ENCODE measurements at places on chromosomes 3 and 15.
A peak's percentile ranks its signal among the peaks of the same experiment; 100 is the strongest.

DNA sequence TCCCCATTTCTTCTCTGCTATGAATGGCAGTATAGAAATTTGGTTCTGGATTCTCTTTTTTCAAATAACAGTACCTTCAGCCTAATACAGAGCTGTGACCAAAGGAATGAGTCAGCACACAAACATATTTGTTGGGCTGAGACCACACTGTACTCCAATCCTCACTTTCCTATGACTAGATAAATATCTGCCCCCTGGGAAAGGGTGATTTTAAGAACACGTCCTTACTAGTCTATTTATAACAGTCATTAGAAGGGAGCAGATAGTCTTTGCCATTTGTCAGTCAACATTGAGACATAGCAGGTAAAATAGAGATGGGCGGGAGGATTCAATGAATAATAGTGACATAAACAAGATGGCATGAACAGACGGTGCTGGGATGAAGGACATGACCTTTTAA lies 461.3 kb downstream of the MCTP2 start:
- no peak for DNase-seq

GRCh38 chr15:46304321-46304720 lies 669.5 kb downstream of the SQOR start:
- DNase-seq = no peak

DNA sequence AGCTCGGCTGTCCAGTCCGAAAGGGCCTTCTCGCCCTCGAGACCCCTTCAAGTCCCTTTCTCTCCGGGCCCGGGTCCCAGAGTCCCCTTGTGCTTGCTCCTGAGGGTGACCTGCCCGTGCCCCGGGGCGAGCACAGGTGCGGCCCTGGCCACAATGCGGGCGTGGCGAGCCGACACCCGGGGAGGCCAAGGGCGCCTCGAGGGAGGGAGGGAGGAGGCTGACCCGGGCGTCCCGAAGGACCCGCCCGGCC lies 810 bp upstream of the MEF2A start:
- no peak for DNase-seq

DNA sequence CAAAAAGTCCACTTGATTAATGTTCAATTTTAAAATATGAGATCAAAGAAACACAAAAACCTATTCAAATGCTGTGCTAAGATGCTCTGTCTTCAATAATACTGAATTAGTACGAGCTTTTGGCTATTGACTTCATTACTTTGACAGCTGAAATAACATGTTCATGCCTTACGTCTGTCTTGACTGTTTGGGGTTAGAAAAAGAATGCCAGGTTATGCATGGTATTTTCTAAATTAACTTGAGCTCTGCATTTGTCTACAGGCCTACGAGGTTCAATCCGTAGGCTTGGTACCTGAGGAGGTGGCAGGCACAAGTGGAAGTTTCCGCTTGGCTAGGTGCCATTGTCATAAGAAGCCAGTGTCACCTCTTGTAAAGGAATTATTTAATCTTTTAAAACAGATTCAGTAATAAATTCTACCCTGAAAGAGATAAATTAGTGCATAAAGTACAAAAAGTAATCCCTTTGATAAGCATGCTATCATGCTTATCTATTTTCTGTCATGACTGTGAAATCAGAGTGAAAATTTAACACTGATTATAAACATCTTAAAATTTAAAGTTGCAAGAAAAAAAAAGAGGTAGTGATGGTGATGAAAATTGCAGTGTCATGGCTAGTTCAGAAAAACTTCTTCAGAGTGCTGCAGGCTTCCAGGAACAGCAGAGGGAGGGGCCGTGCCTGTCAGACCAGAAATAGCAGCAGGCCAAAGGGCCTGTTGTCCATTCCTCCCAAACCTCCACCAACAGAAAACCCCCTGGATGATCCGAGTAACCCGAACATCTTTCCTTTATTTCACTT lies 115.7 kb downstream of the ARRDC4 start:
- no peak for DNase-seq

GRCh38 chr3:154657218-154657617 lies 227.2 kb upstream of the GPR149 start:
- no peak for DNase-seq

GRCh38 chr15:56969265-56969895 lies 50.9 kb downstream of the TCF12 start:
- no peak for DNase-seq

- no peak for DNase-seq
These were observed 139.5 kb upstream of the HACD2 start for GRCh38 chr3:123724306-123724705.

DNA sequence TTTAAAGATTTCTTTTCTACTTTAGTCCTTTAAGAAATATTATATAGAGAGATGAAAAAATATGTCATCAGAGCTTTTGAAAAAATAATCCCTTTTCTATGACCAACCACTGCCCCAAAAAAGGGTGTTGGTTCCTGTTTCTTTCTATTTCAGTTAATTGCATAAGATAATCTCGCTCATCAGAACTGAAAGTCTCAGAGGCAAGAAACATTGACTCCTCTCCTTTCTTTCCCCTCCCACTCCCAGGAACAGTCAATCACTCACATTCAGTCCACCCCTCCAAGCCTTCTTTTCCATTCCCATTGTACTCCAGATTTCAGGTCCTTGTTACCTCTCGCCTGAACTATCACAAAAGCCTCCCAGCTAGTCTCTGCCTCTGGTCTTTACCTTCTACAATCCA lies 153.7 kb upstream of the ABI3BP start:
- DNase-seq = no peak

GRCh38 chr3:127590282-127590592 lies 296 bp downstream of the TPRA1 start:
- DNase-seq = no peak

DNA sequence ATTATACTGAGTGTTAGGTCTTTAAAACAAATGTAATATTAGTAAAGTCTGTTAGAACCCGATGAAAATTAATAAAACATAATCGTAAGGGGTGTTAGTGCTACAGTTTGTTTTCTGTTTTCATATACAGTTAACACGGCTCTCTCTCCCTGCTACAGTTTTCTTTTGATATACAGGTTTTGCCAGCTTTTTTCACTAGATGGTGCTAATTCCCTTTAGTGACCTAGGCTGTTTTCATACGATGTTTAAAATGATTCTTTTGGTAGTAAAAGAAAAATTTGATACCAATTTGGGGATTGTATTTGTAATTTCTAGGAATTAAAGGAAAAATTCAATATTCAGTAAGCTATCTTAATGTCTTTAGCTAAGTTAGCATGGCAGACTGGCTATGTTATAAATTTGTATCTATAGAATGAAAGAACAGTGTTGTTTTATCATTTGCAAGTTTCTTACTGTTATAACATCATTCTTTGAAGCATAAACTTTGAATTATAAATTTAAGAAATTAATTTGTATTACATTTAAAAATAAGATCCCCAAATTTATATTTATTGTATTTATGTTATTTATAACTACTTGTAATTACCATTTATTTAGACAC lies 11.5 kb downstream of the APH1B start:
- no peak for DNase-seq

DNA sequence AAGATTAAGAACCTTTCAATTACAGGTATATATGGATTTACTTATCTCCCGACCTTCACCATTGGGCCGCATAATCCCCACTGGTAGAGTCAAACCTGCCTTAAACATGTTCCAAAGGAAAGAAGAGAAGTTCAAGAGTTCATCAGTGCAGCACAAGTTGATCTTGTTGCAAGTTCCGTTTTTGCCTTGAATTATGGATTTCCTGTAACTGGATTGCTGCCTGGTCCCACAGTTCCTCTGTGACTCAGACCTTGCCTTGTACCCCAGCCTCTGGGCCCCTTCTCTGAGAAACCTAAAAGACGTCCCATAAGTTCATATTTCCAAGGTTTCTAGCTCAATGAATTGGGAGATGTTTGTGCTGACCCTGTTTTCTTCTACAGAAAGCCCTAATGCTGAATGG lies 112.5 kb upstream of the THBS1 start:
- DNase-seq = no peak

GRCh38 chr3:151726016-151726415 lies 7.7 kb upstream of the AADACL2 start:
- no peak for DNase-seq

DNA sequence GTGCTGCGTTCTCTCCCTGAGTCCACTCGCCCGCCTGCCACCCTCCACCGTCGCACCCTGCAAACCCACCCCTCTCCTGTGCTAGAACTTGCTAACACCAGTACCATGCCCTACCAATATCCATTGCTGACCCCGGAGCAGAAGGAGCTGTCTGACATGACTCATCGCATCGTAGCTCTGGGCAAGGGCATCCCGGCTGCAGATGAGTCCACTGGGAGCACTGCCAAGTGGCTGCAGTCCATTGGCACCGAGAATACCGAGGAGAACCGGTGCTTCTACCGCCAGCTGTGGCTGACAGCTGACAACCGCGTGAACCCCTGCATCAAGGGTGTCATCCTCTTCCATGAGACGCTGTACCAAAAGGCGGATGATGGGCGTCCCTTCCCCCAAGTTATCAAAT lies 4.9 kb upstream of the ALAS1 start:
- peak; percentile 77 for DNase-seq

GRCh38 chr3:129686941-129687340 lies 80.5 kb upstream of the PLXND1 start:
- DNase-seq = no peak

GRCh38 chr3:146465693-146466465 lies 3.5 kb downstream of the PLSCR2 start:
- no peak for DNase-seq

- DNase-seq = no peak
These were observed 125.3 kb upstream of the SKOR1 start for GRCh38 chr15:67700023-67700422.

- DNase-seq = peak; percentile 47
These were observed 216.2 kb downstream of the ADAMTS17 start for GRCh38 chr15:100125401-100126191.

DNA sequence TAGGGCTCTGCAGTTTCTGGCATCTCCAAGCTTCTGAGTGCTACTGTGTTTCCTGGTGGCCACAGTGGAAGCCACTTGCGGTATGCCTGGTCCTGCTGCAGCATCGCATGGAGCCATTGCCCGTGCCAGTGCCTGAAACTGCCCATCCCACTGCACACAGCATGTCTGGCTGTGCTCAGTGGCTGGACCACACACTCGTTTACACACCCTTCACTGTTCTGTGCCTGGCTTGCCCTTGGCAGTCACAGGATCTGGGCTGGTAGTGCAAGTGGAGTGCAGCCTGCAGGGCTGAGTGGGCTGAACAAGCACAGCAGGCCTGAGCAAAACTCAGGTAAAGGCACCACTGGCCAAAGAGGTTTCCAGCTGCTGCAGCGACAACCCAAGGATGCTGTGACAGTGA lies 600.0 kb downstream of the SI start:
- no peak for DNase-seq

DNA sequence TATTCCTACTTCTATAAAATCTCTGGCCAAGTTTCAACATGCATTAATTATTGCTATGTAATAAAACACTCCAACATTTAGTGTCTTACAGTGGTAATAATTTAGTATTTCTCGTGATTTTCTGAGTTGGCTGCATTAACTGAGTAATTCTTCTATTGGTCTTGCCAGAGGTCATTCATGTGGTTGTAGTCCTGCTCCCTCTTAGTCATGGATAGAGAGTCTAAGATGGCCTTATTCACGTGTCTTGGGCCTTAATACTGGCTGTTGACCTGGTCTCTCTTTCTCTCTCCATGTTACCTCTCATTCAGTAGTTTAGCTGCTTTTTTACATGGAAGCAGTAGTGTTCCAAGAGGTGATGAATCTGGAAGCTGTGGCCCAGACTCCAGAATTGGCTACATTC lies 140.1 kb upstream of the ZBTB20 start:
- DNase-seq = no peak

GRCh38 chr3:159821110-159821509 lies 167.5 kb upstream of the IL12A start:
- DNase-seq = no peak

DNA sequence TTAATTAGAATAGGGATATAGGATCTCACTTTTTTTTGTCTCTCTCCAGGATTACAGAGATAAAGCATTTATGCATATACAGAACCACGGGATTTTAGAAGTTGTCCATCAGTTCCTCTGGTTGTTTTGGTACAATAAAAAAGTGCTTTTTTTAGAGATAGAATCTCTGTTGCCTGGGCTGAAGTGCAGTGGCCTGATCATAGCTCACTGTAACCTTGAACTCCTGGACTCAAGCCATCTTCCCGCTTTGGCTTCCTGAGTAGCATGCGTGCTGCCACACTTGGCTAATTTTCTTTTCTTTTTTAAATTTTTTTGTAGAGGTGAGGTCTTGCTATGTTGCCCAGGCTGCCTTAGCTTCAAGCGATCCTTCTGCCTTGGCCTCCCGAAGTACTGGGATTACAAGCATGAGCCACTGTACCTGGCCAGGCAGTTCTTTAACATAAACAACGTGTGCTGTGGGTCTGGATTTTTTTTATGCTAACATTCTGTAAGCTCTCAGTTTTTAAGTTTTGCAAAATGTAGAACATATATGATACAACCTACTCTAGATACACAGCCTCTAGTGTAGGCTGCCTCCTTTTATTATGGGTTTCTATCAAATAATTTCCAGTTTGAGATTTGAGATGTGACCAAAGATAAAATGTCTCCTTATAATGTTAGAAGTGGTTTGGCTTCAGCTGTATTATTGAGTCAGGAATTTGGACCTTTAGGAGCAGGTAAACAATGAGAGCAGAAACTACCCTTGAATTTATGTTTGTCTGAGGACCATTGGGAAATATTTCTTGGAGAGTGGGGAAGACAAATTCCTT lies 57.4 kb upstream of the ULK4 start:
- no peak for DNase-seq

DNA sequence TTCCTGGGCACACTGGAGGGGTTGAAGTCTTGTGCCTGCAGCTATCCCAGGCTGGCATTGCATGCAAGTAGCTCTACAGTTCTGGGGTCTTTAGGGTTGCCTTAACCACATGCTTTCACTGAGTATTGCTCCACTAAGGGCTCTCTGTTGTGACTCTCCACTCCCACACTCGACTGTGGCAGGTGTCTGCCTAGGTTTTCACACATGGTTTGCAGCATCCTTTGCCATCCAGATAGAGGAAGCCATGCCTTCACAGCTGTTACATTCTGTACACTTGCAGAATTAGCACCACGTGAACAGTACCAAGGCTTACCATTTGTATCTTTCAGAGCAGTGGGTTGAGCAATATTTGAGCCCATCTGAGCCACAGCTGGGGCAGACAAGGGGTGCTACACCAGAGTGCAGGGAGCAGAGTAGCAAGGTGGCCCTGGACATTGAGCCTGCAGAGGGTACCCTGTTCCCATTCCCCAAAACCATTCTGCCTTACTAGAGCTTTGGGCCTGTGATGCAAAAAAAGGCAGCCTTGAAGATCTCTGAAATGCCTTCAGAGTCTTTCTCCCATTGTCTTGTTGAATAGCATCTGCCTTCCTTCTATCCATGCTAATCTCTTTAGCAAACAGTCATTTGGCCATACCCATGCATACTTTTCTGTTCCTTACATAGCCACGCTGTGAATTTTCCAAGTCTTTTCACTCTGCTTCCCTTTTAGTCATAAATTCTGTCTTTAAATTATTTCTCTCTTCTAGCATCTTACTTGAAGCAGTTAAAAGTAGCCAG lies 95.2 kb upstream of the PLCL2 start:
- no peak for DNase-seq

GRCh38 chr15:70526221-70526973 lies 237.0 kb downstream of the UACA start:
- no peak for DNase-seq

All from hypothalamus (tissue), 51 donors.